ENCODE measurements at places on chromosomes 12 and 14.

GRCh38 chr12:63874897-63875480 lies 30.5 kb downstream of the SRGAP1 start:
- DNase-seq, result no peak

DNA sequence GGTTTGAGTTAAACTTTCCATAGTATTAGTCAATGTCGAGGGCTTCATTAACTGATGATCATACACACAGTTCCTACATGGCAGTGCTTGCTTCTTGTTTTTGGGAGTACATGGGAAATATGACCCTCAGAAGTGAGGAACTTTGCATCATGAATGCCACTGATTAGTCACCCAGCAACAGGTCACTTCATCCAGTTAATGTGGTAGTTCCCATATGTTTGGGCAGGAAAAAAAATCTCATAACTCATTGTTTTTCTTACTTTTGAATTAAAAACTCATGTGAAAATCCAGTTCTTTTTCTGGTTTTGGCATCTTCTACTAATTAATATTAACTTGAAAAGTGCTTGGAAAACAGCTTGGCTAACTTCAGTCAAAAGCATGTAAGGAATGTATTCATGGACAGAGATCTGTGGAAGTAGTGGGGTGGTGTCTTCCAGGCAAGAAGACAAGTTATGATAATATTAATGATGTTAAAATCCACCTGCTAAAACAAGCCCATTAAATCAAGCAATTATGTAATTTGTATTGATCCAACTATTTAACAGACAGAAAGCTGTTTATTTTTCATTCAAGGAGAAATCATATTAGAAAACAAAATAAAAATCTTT lies 309.1 kb upstream of the NAV3 start:
- no peak for DNase-seq

DNA sequence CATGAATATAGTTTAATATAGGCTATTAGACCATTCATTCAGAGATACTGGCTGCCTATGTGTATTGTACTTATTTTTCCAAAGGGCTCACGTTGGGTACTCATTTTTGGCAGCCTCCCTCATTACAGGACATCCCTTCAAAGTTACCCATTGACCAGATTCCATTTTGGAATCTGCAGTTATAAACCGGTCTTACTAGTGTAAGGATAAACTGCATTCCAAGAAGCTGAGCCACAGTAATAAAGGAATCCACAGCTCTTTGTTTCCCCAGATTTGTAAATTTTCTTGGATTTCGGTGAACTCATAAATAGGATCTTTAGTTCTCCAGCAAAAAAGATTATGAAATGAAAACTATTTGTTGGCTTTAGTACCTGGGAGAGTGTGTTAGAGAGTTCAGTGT lies 18.9 kb upstream of the CFL2 start:
- DNase-seq, result no peak

- DNase-seq, result no peak
These were observed 70.0 kb upstream of the BMP4 start for GRCh38 chr14:54026671-54027070.

DNA sequence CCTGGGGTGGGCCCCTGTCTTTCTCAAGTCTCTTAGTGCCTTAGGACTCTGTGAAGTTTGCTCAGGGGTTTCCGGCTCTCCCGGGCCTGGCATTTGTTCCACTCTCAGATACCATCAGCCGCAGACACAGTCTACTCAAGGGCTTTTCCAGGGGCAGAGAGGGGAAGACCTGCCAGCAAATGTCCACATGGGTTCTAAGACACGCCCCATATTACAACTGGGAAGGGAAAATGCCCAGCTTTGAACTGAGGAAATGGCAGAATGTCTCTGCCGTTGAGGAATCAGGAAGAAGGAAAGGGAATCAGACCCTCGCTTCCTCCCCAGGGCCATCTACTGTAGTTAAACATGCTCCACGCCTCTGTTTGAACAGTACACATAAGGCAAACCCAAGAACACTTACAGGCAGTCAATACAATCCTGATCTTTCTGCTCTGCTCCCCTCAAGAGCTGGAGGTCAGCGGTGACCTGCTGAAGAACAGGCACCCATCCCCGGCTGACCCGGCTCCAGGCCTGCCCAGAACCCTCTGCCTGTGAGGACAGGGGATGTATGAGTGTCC lies 7.9 kb downstream of the CCDC85C start:
- no peak for DNase-seq

GRCh38 chr12:52438305-52439301 lies 4.4 kb upstream of the KRT75 start:
- no peak for DNase-seq

GRCh38 chr14:30354439-30354838 lies 204.5 kb upstream of the G2E3 start:
- DNase-seq, result peak; percentile 1

DNA sequence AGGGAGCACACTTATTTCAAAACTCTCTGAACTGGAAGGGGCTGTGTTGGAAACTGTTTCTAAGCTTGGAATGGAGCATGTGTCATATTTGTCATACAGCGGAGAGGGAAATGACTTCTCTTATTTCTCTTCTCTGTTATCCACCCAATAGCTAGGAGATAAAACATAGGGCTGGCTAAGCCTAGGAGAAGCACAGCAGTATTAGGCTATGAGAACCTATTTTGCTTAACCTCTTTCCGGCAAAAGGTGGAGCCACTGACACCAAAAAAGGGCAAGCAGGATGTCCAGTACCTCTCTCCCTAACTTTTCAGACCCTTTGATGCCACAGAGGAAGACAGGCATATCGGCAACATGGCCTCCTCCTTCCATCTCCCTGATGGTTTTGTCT lies 148.3 kb downstream of the CRADD start:
- DNase-seq, result no peak

- no peak for DNase-seq
These were observed 97.5 kb downstream of the LRRC74A start for GRCh38 chr14:76923431-76924370.

DNA sequence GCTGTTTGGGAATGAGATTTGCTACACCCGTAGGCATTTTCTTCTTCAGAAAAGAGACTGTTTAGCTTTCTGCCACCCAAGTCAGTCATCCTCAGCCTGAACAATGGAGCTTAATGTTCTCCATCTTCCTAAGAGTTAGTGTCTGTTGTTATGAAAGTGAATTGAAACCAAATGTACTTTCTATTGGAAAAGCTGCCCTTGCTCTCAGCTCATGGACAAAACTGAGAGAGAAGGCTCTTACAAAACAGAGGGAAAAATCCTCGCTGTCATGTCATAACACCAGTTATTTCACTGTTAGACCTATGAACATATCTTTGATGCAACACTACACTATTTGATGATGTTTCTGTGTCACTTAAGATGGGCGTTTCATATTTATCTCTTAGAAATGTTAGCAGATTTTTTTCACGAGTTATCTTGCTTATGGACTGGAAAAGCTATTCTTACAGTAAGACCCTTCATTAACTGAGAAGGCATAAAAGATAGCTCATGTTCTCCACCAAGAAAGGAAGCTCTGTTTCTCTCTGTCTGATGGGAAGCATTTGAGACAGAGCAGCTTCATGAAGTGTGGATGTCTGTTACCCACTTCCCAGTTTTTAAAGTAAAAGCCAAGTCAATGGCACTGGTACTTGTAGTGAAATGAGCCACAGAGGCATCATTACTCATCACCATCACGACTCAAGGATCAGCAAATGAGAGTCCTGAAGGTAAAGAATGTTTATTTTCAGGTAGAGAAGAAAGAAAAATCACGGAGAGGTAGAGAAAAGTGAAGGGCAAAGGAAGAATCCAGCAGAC lies 483.9 kb downstream of the ZFP36L1 start:
- no peak for DNase-seq

GRCh38 chr12:80293759-80294158 lies 150.3 kb upstream of the PTPRQ start:
- peak; percentile 65 for DNase-seq

DNA sequence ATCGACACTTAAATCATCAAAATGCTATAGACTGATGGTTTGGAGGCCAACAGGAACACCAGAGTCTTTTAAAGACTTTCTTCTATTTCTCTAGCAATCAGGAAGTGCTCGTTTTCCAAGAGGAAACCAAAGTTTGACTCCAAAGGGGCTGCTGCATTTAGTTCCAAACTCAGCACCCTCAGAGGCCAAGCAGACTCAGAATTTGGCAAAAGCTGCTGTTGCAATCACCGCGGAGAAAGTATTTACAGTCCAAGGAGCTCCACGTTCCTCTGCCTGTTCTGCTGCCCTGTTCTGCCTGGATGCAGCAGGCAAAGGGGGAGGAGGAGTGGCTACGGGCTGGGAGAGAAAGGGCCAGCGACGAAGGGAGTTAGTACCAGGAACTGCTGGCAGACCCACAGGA lies 325.1 kb downstream of the BCL11B start:
- no peak for DNase-seq

GRCh38 chr12:68904351-68904962 lies 28.5 kb downstream of the CPM start:
- no peak for DNase-seq

DNA sequence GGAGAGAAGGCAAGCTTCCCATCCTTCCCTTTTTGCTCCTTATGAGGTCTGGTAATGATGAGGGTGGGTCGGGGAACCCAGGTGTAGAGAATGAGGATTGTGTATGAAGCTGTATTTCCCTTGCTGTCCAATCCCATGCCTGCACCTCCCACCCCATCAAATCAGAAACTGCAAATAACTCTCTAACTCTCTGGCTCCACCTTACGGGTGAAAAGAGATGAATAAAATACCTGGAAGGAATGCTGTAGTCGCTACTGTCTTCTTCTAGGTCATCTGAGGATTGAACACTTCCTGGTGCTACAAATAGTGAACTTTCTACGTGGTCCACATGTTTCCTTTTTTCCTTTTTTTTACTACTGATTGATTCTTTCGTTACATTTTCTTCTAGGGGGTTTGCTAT lies 38.9 kb upstream of the DICER1 start:
- no peak for DNase-seq

DNA sequence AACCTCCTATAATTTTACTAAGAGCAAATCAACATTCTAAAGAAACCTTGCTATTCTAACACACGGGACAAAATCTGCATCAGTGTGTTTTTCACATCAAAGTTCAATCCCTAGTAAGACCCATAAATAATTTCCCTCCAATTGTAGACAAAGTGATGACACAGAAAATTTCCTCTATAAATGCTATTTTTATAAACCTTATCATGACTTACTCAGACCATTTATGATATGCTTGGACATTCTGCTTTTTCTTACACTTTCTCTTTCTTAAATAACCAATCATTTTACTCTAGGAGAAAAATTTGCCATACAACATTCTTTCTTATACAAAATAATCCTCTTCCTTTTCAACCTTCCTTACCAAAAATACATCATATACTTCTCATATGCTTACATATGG lies 67.0 kb downstream of the SDR9C7 start:
- no peak for DNase-seq

DNA sequence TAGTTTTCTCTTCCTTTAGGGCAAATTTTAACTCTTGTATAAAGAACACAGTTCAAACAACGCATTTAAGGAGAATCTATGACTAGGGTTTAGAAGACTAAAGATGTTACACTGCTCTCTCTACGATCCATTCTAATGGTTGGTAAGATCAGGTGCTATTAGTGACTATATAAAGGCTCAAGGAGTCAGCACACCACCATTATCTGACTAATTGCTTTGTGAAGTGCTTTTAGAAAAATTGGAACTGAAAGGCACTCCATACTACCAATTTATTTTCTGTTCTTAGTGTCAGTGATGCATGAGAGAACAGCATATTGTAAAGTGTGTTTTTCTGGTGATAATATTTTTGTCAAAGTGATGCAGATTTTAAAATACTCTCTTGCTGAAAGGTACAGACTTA lies 136.8 kb downstream of the SYT1 start:
- DNase-seq, result peak; percentile 60

GRCh38 chr12:67582238-67582834 lies 66.2 kb upstream of the DYRK2 start:
- DNase-seq, result no peak

DNA sequence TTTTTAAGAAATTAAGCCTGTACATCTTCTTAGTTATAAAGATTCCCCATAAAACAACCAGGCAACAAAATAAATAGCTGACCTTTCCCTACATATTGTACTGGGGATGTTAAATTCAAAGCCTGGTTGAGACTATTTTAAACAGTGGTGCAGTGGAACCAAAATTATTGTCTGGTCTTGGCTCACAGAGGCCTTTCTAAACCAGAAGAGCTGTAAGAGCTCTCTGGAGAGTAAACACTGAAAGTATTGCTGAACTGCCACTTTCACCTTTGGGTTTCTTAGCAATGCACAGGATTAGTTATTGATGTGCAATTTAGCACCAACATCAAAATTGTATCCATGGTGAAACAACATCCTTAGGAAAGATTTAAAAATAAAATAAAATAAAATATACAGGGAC lies 20.6 kb downstream of the RACGAP1 start:
- no peak for DNase-seq

- no peak for DNase-seq
These were observed 22.3 kb upstream of the AMN1 start for GRCh38 chr12:31751085-31751484.

DNA sequence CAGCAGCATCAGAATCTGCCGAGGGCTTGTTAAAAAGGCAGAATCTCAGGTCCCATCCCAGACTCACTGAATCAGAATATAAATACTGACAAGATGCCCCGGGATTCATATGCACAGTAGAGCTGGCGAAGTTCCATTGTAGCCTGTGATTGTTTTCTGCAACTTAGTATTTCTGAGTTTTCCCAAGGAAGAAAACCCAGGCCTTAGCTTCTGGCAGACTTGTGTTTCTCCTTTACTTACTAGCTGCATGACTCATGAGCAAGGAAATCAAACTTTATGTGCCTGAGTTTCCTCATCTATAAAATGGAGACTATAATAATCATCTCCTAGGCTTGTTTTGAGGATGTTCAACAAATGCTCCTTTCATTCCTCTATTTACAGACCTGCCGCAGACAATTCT lies 278.5 kb upstream of the PLEKHG7 start:
- no peak for DNase-seq

DNA sequence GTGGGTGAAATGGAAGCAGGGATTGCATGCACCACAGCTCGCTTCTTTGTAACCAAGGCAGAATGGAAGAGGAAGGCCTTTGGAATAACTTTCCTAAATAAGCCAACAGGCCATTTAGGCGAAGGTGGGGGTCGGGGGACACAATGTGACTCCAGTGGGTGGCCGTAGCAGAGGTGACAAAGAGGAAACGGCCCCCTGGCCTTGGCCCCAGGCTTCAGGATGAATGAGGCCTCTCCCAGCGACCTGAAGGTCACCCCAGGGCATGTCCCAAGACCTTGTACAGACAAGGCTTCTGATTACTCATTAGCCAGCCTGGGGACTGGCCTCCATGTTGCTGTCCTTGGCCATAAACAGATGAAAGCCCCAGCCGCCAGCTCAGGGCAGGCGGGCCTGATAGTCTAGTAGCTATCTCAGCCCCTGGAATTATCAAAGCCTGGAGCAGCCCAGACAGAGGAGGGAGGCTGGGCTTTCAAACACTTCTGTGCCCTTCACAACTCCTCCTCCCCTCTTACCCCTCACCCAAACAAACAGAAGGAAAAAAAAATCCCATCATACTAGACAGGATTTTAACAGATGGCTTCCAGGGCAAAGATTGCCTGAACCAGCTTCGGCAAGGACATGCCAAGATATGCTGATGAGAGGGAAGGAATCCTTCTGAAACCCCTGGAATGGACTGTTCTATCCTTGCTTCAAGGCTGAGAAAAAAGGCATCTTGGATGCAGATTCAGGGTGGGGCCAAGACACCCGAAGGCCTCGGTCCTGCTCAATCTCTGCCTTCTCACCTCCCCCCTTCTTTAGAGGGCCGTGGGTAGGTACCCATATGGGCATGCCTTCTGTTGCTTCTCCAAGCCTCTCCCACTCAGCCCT lies 142.3 kb upstream of the PARP11 start:
- no peak for DNase-seq
